Activated naive CD4-positive, alpha-beta T cell treated with anti-CD3 and anti-CD28 coated beads, Interleukin-2, amount 10 ng/mL, durations not matched to agents 5 hours and 36 hours (primary cell): ENCODE measurements at places on chromosomes 13 and 19. TPM values are rescaled to one million over a fixed set of nuclear protein-coding genes. Genes with fewer than 3 reads are reported as not detected.

KIR2DL1 gene
- not detected for total RNA-seq

RYR1 gene
- 1.8 TPM for total RNA-seq

GZMM gene
- total RNA-seq: 49.7 TPM

ZSCAN1 gene
- total RNA-seq: not detected

ZNF439 gene
- total RNA-seq: 9.2 TPM

ANO8 gene
- total RNA-seq: 17.4 TPM
